ENCODE measurements at places on chromosomes 3 and 15.

- no peak for DNase-seq
Observed at GRCh38 chr15:27902680-27903385, 196.3 kb downstream of the OCA2 start.

DNA sequence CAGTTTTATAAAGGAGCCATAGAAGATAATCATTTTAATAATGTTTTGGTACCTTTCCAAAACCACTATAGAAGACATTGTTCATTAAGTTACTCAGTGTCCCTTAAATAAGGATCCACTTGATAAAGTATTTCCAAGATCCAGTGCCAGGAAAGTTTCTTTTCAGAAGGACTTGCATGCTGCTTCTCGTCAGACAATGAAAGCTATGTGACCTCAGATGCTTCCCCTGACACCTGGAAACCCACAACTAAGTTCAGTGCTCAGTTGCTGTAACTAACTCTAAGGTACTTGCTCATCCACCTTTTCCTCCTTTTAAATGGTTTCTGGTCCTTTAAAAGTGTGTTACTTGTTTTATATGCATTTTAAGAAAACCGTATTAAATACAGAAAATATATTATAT is 7.3 kb downstream of the SSR3 start:
- DNase-seq, result no peak

- no peak for DNase-seq
Observed at GRCh38 chr15:27768732-27769475, 330.2 kb downstream of the OCA2 start.

GRCh38 chr3:98823791-98824190 is 60.7 kb downstream of the ST3GAL6 start:
- DNase-seq, result no peak

- DNase-seq, result no peak
Observed at GRCh38 chr3:31223278-31223677, 309.4 kb upstream of the STT3B start.

- DNase-seq, result no peak
Observed at GRCh38 chr3:194637066-194637465, 3.8 kb upstream of the TMEM44 start.

- DNase-seq, result no peak
Observed at GRCh38 chr3:113985541-113985940, 37.7 kb downstream of the ZDHHC23 start.

- DNase-seq, result no peak
Observed at GRCh38 chr15:58244536-58244935, 106.4 kb downstream of the AQP9 start.

- no peak for DNase-seq
Observed at GRCh38 chr3:117666812-117667211, 957.2 kb downstream of the TUSC7 start.

- peak; percentile 24 for DNase-seq
Observed at GRCh38 chr15:64527263-64527984, 67.0 kb downstream of the ZNF609 start.

- no peak for DNase-seq
Observed at GRCh38 chr15:72365844-72366243, 10.0 kb downstream of the HEXA start.

DNA sequence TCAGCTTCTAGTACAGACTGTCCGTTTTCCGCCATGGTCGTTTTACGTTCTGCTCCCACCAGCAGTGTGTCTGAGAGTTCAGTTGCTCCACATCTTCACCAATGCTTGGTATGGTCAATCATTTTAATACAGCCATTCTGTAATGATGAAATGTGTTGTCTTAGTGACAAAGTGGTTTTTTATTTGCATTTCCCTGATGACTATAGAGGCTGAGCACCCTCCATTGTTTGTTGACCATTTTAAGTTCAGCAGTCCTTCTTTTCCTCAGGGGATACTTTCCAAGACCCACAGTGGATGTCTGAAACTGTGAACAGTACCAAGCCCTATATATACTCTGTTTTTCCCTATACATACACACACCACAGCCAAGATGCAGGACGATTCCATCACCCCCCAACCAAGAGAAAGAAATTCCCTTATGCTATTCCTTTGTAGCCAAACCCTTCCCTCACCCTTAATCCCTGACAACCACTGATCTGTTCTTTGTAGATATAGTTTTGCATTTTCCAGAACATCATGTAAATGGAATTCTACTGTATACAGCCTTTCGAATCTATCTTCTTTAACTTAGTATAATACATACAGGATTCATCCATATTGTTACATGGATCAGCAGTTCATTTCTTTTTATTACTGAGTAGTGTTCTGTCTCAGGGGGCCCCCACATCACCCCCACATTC is 55.9 kb downstream of the C3orf20 start:
- no peak for DNase-seq

GRCh38 chr15:97072545-97072944 is 742.0 kb downstream of the NR2F2 start:
- no peak for DNase-seq

- DNase-seq, result no peak
Observed at GRCh38 chr3:66383023-66383422, 117.8 kb downstream of the LRIG1 start.

DNA sequence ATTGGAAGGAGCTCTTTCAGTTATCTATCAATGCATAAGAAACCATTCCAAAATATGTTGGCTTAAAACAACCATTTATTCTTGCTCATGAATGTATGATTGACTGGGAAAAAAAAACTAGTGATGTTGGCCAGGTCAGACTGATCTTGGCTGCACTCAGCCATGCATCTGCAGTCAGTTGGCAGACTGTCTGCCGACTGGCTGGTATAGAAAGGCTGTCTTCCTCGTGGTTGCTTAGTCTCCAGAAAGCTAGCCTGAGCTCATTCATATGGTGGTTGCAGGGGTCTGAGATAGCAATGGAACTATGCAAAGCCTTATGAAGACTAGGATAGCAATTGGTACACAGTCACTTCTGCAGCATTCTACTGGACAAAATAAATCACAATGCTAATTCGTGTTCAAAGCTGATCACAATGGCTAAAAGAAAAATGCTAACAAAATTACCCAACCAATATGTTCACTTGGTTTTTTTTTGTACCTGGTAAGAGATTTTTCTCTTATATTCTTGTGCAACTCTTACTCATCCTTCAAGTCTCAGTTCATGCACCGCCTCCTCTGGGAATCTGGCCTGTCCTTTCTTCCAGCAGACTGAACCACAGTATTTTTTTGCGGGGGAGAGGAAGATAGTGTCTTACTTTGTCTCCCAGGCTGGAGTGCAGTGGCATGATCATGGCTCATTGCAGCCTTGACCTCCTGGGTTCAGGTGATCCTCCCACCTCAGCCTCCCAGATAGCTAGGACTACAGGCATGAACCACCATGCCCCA is 126.8 kb downstream of the KCNAB1 start:
- DNase-seq, result peak; percentile 17

- DNase-seq, result peak; percentile 52
Observed at GRCh38 chr3:169044331-169045113, 619.0 kb downstream of the MECOM start.

- no peak for DNase-seq
Observed at GRCh38 chr3:97684490-97684889, 80.1 kb upstream of the ARL6 start.

DNA sequence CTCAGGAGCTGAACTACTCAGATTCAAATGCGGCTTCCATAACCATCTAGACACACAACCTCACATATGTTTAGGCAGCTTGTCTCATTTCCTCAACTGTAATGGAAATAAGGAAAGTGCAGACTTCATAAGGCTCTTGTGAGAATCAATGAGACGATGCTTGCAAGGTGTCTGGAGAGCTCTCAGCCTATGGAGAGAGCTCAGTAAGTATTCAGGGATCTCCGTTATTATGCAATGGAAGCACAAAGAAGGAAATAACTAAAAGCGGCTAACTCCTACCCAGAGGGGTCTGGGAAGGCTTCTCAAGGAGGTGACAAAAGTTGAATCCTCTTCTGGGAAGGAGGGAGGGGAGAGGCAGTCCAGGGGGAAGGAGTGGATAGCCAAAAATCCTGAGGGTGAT is 50.1 kb upstream of the LIPC start:
- no peak for DNase-seq

- no peak for DNase-seq
Observed at GRCh38 chr3:36843065-36844051, 79.0 kb upstream of the DCLK3 start.

GRCh38 chr3:159635047-159635641 is 353.5 kb upstream of the IL12A start:
- no peak for DNase-seq

DNA sequence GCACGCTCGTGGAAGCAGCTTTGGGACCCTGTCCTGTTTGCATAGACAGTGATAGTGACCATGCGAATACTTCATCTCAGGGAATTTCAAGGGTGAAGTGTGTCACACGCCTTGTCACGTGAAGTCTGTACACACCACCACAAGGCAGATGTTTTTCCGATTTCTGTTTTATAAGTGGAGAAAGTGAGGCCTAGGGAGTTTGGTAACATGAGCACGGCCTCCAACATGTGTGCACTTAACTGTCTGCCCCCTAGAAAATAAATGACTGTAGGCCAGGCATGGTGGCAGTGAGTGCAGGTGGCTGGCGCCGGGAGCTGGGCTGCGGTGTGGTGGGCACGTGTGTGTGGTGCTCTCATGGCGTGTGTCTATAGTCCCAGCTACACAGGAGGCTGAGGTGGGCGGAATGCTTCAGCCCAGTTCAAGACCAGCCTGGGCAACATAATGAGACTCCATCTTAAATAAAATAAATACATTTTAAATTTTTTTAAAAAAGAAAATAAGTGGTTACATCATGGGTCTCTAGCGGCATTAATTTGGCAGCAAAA is 42.0 kb downstream of the WHAMM start:
- DNase-seq, result no peak

- no peak for DNase-seq
Observed at GRCh38 chr15:75966073-75966472, 46.2 kb downstream of the NRG4 start.

DNA sequence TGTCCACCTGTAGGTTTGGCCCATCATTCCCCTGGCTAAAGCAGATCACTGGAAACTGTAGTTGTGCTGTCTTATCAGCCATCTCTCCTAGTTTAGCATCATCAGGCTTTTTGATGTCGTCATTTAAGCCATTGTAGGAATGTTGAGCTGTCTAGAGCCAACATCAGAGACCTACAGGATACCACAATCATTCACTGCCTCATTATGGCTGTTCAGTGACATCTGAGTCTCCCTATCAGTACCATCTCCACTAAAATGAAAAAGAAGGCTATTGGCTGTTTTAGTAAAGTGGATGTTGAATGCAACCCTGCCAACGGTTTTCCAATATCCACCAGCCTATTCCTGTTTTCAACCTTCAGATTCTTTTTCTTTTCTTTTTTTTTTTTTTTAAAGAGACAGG is 29.2 kb downstream of the RLBP1 start:
- no peak for DNase-seq

GRCh38 chr15:88090481-88091011 is 166.0 kb downstream of the NTRK3 start:
- DNase-seq, result no peak

DNA sequence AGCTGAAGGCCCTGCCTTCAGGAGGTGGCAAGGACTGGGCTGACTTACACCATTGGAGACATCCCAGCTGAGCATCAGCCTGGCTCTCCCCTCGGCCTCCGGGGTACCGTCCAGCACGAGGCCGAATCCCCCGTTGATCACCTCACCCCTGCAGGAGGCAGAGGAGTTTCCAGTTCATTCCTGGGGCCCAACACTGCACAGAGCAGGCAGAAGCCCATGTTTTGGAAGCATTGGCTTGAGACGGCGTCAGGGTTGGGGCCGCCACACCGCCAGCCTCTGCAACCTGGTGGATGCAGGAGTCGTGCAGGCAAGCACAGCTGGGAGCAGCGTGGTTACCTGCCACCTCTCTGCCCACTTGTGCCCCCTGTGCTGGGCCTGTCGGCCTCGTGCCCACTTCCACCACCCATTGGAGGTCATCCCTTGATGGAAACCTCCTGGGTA is 7.7 kb upstream of the ZXDC start:
- no peak for DNase-seq

DNA sequence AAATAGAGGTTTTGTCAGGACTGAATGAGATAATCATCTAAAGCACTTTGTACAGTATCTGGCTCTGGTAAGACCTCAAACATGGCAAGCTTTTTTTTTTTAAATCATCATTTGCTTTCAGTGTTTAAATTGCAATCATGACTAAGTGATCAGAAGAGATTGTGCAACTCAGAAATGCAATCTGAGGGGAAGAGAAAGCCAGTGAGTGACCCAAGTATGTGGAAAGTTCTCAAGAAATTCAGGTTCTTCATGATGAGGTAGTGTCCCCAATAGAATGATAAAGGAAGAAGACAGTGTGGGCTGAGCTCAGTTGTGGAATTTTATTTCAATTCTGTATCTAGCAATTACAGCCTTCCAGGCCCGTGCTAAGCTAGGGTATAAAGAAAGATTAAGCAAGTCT is 132.2 kb upstream of the TBC1D5 start:
- no peak for DNase-seq

GRCh38 chr15:98611808-98612207 is 36.5 kb upstream of the IGF1R start:
- no peak for DNase-seq

All from skeletal muscle cell (primary cell).